ENCODE measurements at places on chromosomes 1 and 21. TPM values are rescaled to one million over a fixed set of nuclear protein-coding genes. Genes with fewer than 3 reads are reported as not detected.

LCE1E gene
- polyA plus RNA-seq = not detected

LDLRAD1 gene
- 24.9 TPM for polyA plus RNA-seq

EPHB2 gene
- 1.2 TPM for polyA plus RNA-seq

GRCh38 chr1:20612221-20612746, 21.0 kb upstream of the PINK1 start:
- DNase-seq = no peak

- no peak for DNase-seq
Measured at GRCh38 chr1:213409208-213409631, 358.2 kb downstream of the RPS6KC1 start.

DNA sequence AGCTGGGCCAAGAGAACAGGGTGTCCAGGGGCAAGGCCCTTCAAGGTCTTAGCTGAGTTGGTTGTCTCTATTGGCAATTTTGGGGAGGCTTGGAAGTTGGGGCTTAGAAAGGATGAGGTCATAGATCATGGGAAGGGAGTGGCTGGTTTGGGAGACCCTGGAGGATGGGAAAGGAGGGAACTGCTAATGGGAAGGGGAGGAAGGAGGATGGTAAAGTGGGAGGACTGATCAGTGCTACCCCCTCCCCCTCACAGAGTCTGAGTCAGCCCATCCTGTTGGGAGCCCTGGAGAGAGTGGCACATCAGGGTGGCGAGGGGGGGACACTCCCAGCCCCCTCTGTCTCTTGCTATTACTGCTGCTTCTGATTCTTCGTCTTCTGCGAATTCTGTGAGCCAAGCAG, 5.1 kb downstream of the EFNA4 start:
- no peak for DNase-seq

GRCh38 chr1:31828341-31828740, 12.5 kb upstream of the SPOCD1 start:
- no peak for DNase-seq

- DNase-seq = no peak
Measured at GRCh38 chr21:36180963-36181362, 24.3 kb downstream of the DOP1B start.
